ENCODE measurements at places on chromosomes 16 and 17.

DNA sequence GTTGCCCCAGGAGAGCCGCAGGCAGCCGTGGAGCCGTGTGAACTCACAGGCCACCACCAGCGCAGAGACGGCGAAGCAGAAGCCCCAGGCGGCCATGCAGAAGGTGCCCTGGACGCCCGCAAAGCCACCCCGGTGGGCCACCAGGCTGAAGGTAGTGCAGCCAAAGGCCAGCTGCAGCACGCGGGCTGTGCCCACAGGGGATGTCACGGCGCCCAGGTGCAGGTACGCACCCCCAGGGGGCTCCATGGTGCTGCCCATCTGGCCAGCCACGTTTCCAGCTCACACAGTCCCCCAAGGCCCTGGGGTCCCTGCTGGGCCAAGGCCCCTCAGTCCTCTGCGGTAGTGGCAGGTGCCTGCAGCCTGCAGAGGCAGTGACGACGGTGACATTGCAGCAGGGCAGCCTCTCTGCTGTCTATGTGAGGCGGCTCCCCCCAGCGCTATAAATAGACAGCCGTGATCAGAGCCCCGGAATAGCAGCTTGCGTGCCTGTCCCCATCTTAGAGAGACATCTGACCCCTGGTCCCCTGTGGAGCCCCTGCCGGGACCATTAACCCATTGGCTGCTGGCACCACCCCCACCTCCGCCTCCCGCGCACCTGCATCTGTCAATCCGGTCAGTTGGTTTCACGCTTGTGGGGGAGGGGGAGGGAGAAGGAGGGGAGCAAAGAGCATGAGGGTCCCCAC lies 4.5 kb upstream of the PYCR1 start:
- no peak for DNase-seq

- DNase-seq: no peak
These were observed 5.7 kb upstream of the B9D1 start for GRCh38 chr17:19368229-19368628.

DNA sequence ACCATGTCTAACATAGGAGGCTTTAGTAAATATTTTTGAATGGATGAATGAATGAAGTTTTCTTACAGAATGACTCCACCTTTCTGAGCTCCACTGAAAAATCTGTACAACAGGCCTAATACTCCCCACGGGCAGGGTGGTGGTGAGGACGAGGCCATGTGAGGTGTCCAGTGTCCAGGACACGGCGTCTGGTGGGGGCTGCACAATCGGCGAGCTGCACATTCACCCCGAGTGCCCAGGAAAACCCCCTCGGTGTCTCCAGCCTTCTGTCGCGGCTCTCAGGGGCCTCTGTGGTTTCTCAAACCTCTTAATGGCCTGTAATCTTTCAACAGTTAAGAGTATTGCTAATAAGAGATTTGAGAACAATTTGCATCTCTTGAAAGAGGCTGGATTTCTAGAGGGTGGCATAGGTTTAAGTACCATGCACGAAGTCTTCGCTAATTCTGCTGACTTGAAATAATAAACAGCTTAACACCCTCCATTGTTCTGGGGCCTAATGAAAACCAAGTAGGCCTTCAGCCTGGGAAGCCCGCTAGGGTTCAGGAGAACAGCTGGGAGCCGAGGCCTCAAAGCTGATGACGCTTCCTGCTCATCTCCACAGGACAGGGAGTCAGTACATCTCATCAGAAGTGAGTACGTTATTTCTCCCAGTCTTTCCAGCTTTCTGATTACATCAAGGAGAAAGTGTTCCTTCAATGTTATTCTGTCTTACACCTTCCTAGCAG lies 304.6 kb upstream of the FOXF1 start:
- no peak for DNase-seq

DNA sequence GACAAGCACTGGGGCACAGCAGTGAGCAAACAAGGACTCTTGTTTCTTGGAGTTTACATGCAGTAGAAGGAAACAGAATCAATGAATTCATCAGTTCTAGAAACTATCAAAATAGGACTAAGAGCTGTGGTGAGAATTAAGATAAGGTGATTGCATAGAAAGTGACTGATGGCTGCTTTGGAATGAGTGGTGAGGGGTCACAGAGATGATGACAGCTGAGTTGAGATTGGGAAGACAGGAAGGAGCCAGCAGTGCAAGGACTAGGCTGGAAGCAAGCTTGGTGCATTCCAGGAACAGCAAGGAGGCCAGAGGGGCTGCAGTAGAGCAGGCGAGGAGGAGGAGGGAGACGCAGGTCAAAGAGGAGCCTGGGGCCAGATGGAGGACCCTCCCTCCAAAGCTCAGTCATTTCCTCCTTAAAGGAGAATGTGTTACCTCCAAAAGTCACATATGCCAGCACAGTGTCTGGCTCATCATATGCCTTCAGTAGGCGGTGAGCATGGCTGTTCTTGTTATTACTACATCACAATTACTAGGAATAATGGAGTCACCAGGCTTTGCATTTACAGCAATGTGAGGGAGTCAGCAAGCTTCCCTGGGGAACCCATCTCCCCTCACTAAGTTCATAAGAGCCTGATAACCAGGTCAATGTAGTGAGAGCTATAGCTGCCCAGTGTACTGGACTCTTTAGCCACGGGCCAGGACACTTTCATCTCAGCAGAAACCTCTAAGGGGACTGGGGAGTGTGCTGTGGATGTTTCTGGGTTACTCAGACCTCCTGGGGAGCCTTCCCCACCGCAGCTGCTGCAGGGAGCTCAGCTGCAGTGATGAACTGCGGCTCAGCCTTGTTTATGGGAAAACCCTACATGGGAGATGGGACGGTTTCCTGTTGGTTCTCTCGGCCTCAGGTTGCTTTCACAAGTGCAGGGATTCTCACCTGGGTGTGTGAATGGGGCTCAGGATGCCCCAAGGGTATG lies 157.2 kb downstream of the SEC14L1 start:
- DNase-seq: no peak

DNA sequence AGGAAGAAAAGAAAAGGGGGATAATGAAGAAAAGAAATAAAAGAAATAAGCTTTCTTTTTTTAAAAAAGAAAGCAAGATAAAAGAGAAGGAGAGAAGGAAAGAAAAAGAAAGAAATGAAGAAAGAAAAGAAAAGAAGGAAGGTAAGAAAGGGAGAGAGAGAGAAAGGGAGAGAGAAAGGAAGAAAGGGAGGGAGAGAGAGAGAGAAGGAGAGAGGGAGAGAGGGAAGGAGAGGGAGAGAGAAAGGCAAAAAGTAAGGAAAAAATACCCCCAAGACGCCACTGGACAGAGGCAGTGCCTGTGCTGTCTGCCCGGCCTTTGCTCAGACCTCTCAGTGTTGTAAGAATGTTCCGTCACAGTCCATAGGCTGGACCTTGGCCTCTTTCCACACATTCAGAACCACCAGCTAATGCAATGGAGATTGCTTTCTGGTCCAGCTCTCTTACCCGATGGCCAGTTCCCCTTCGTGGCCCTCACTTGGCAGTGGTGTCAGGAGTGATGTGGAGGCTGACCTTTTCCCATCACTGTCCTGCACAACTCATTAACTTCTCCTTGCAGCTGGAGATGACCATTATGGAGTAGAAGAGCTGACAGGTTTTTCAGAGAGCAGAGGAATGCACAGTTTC lies 14.3 kb upstream of the HNF1B start:
- peak; percentile 47 for DNase-seq

GRCh38 chr16:14409563-14409962 lies 220.5 kb downstream of the PARN start:
- no peak for DNase-seq

- DNase-seq: no peak
These were observed 46.5 kb upstream of the CDRT4 start for GRCh38 chr17:15513856-15514459.

- no peak for DNase-seq
These were observed 5.3 kb downstream of the CEP131 start for GRCh38 chr17:81217491-81217890.

DNA sequence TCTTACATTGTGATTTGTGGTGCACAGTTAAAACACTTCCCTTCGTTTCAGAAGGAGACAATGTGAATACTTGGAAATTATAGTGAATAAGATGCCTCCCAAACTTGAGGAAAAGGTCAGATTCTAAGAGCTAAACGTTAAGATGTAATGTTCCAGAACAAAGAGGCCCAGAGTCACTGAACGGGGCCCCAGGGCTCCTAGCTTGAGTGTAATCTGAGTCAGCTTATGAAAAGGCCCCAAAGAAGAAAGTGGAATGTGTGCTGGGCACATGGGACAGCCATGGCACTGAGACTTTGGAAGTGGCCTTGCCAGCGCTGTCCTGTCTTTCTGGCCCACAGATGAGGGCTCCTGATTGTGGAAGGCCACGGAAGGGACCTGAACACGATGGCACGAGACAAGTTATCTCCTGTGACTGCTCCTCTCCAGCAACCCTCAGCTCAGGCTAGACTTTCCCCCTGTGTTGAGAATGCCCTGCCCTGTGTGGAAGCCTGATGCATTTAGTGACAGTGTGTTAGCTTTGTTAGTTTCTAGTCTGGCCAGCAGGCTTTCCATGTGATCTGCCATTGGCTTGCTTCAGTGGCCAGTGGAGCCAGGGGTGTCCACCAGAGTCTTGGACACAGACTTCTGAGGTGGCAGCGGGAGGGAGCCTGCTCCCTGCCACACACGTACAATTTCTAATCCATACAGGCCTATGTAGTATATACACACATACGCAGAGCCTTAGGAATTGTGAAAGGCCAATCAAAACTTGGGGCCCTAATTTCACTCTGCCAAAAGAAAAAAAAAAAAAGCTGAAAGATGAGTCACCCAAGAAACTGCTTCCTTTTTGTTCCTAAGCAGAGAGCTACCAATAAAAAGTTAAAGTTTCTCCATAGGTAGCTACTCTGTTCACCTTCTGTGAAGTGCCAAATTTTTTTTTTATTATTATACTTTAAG lies 13.1 kb downstream of the SPATA33 start:
- DNase-seq: no peak

DNA sequence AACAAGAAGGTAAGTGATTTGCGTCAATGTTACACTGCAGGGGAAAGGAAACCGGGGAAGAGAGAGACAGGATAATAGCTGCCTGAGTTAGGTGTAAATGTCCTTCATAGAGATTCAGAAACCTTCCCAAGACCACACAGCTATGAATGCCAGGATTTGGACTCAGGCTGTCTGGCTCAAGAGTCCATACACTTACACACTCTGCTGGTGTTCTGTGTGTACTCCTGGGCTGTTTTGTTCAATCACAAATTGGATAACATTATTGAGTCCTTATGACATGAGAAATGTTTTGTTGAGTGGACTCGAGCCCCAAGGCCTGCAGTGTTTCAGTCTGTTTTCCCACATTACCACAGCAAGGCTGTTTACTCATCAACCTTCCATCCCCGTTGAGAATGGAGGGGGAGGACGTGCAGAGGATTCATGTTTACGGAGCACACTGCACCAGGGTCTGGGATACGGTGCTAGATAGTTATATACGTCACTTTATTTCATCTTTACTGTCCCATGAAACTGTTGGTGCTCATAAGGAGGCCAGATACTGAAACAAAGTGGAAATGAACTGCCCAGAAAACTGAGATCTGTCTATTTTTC lies 450.8 kb downstream of the HAPSTR1 start:
- DNase-seq: no peak

- DNase-seq: no peak
These were observed 421.5 kb downstream of the SLC39A11 start for GRCh38 chr17:72671016-72671415.

GRCh38 chr17:43027091-43028032 lies 2.3 kb downstream of the RND2 start:
- DNase-seq: no peak

DNA sequence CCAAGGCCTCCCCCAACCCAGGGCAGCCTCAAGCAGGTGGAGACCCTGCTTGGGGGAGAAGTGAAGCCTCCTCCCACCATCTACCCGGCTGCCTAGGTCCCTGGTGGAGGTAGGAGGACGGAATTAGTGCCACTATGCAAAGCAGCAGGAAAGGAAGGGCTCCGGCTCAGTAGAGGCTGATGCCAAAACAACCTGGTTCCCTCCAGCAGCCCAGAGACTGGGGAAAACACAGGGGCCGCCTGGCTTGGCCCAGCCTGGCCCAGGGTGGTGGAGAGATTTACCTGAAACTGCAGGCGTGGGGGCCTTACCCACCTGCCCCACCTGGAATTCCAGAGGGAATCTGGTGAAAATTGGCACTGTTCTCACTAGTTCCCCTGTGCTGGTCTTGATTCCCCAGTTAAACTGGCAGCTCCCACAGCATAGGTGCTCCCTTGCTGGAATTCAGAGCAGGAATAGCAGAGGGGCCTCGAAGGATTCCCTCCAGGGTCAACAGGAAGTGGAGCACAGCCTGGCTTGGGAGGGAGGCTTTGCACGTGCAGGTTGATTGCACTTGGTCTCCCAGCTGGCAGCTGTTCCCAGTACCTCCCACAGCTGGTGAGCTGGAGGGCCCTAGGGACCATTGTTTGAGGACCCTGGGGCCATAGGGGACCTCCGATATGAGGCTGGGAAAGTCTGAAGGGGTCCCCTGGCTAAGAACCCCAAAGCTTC lies 4.5 kb downstream of the CD79B start:
- no peak for DNase-seq

DNA sequence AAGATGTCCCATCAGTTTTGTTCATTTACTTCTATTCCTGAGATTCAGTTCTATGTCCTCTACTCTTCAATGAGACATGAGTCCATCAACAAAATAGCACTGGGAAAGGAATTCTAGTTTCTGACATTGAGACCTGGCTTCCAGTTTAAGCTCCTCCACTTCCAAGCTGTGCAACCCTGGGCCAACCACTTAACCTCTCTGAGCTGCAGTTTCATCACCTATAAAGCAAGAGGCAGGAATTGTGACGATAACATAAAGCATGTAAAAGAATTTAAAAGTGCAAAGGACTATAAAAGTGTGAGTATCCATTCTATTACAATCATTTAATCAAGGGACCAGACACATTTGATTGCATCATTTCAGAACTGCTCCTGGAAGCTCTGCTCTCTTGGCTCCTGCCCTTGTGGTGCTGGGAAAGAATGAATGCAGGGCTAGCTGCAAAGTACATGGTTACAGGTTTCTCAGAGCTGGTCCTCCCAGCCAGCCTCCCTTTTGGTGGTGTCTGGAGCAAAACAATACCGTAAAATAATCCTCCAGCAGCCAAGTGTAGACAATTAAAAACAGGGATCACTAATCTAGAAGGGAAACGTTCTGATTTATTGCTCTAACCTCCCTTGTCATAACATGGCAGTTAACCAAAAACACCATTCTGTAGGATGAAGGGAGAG lies 113.9 kb downstream of the VPS53 start:
- DNase-seq: no peak

DNA sequence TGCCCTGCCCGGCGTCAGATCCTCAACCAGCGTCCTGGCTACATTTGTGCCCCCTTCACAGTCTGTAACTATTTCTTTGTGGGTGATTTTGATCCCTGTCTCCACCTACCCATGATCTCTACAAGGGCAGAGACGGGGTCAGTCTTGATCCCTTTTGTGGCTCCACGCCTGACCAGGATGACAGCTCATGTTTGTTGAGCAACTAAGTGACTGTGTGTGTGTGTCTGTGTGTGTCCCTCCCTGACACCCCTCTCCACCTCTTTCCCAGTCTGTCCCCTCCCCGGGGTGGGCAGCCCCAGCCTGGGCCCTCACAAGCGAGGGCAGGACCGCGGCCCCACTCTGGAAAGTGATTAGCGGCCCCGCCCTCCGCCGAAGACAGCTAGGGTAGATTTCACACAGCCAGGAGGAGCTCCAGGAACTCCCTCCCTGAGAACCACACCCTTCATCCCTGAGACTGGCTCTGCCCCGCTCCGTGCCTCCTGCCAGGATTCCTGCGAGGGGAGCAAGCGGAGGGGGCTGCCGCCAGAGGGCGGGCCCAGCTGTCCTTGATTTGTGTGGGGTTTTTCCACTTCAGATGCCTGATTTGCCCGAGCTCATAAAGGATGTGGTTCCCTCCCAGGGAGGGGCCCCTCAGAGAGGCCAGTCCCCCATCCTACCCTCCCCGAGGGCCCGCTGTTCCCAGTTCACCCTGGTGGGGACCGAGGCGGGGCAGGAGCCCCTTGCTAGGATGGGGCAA lies 5.3 kb upstream of the HS3ST6 start:
- no peak for DNase-seq

- no peak for DNase-seq
These were observed 106.9 kb downstream of the SYCE1L start for GRCh38 chr16:77306075-77306474.
